ENCODE measurements at places on chromosomes 2 and 18.

DNA sequence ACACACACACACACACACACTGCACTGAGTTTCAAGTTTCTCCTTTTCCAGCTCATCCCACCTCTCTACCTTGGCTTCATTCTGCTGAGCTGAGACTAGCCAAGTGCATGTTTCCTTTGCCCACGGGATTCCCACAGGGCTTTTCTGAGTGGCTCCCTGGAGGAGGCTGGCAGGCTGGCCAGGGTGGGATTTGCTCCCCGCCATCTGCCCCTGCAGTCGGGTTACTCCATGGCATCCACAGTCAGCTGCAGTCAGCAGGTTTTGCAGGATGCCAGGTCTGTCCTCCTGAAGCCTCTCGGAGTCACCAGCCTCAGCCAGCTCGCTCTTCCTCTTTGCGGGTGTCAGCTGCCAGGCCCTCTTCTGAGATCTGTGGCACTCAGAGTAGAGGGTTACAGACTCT is 783.7 kb upstream of the SOX11 start:
- no peak for DNase-seq

GRCh38 chr2:85318222-85319074 is 9.3 kb downstream of the TGOLN2 start:
- no peak for DNase-seq

GRCh38 chr2:230650585-230651137 is 62.0 kb upstream of the CAB39 start:
- no peak for DNase-seq

GRCh38 chr2:206001912-206002311 is 84.1 kb downstream of the INO80D start:
- DNase-seq: no peak

DNA sequence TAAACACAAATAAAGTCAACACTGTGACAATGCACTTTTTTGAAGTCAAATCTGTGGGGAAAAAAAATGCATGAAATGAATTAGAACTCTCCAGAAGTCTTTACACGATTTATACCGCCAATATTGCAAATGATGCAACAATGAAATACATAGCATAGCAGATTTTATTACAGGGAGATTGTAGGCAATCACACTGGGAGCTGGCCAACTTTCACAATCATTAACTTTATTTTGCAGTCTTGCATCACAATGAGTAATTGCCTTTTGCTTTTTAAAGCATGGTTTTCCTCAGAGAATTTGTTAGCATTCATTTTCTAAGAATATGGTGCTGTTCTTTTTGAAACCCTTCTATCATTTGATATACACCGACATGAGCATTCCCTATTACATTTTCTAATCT is 366.4 kb upstream of the FSIP2 start:
- DNase-seq: no peak

GRCh38 chr2:2237563-2237962 is 93.5 kb downstream of the MYT1L start:
- DNase-seq: no peak

- DNase-seq: no peak
These were observed 1528.2 kb upstream of the ZEB2 start for GRCh38 chr2:146048141-146048540.

- no peak for DNase-seq
These were observed 5.1 kb downstream of the NOL4 start for GRCh38 chr18:34219651-34220050.

GRCh38 chr2:230455005-230455684 is 39.1 kb downstream of the SP100 start:
- no peak for DNase-seq

DNA sequence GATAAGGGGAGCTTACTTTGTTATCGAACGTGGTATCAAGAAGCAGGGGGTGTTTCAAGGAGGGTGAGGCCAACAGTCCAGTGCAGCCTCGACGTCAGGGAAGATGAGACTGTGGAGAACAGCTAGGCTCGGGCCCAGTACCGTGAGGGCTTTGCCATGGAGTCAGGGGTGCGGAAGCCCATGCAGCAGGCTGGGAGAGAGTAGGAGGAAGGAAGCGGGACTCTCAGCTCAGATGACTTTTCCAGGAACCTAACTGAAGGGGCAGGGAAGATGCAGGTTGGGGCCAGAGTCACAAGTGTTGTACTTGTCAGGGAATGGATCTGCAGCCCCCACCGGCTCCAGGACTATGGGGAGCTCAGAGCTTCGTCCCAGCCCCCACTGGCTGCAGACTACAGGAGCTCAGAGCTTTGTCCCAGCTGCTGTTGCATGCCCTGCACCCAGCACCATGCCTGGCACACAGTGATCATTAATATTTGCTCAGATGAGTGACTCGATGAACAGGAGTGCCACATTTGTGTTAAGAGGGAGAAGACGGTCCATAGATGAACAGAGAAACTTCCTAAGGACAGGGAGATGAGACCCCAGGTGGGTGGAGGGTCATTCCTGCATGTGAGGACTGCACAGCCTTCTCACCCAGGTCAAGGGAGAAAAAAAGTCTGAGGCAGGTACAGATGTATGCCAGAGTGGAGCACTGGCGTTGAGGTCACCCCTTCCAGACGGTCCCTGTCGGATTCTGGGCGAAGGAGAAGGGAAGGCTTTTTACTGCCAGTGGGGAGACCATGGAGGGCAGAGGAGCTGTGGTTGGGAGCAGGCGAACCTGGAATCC is 36.4 kb downstream of the PTGR3 start:
- no peak for DNase-seq

GRCh38 chr18:51614033-51614432 is 416.6 kb upstream of the MEX3C start:
- DNase-seq: no peak

GRCh38 chr2:60822987-60823386 is 58.4 kb upstream of the REL start:
- DNase-seq: no peak

DNA sequence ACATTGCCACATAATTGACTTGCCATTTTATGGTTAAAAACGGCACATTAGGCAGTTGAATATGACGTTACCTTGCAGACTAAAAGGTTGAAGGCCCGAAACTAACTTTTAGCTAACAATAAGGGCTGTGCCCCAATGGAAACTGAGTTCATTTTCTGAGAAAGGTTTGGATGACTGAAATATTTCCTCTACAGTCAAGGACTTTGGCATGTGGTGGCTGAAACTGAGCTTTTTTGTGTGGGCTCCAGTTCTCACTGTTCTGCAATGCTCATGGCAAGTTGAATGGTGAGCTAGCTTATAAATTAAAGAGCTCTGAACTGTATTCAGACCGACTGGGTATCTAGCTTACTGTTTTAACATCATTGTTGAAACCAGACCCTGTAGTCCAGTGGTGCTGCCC is 23.8 kb upstream of the TXNDC2 start:
- no peak for DNase-seq

GRCh38 chr2:127864877-127865276 is 6.9 kb upstream of the POLR2D start:
- no peak for DNase-seq

DNA sequence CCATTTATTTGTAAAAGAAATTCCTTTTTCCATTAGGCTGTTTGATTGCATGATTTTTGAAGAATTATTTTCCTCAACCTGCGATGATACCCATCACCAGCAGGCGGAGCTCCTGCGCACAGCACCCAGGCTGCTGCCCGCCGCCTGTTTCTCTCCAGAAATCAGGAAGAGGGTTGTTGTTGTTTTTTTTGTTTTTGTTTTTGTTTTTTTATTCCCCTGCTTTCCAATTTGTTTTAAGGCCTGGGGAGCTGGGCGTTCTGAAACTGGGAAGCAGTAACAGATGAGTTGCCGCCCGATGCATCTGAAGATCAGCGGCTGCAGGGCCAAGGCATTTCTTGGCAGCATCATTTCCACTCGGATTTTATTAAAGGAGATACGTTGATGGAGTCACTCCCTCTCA is 132.1 kb downstream of the MBP start:
- DNase-seq: peak; percentile 36

DNA sequence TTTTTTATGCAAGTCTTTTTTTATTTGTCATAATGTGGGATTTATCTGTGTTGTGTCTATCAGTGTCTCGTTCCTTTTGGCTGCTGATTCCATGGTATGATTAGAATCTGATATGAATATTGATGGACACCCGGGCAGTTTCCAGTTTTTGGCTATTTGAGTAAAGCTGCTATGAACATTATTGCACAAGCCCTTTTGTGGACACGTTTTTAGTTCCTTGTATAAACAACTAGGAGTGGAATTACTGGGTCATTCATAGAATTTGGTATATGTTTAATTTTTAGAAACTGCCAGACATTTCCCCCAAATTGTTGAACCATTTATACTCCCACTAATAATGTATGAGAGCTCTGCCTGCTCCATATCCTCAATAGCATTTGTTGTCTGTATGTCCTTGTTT is 26.6 kb downstream of the HK2 start:
- no peak for DNase-seq

- DNase-seq: peak; percentile 12
These were observed 82.0 kb upstream of the SLC66A3 start for GRCh38 chr2:11073251-11073650.

GRCh38 chr18:72742002-72742401 is 125.8 kb downstream of the NETO1 start:
- no peak for DNase-seq

DNA sequence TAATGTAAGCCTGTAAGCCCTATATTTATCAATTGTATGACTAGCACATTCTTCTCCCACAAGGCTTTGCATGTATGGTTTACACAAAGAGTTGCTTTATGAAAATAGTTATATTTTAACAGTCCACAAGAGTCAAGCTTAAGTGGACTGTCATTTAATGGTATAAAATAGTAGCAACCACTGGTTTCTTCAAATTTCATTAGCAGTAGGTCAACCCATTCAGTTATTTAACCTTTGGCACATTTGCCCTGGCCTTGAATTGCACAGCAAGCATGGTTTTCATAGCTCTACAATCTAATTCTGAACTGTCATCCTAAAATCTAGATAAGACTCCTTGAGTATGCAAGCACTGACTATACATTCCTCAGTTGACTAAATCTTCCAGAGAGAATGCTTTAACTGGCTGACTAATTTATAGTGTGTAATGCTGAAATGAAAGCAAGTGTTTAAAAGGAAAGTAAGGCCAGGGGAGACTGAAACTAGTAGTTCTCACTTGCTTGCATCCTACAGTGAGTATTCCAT is 1.8 kb downstream of the DPP4 start:
- DNase-seq: no peak

- no peak for DNase-seq
These were observed 480.5 kb upstream of the ZEB2 start for GRCh38 chr2:145000376-145000775.

DNA sequence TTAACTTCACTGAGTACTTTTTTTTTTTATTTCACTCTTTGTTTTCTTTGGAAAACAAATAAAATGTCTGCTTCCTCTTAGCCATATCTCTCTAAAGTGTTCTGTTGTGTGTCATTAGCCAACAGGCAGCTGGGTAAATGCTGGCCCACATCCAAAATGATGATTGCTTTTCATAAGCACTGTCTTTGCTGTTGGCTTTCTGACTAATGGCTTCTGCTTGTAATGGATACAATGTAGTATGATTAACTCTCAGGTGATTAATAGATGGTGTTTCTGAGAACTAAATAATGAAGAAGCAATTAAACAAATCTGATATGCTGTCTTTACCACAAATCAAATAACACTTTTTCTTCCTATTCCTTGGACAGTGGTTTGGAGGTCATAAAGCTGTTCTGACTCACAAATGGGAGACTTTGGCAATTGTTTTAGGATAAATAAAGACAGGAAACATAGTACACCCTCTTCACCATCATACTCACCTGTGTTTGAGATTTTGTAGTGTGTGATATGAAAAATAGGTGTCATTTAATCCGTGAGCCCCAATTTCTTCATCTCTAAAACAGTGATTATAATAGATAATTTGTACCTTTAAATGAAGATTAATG is 888.4 kb downstream of the TSN start:
- no peak for DNase-seq

GRCh38 chr2:54665436-54665856 is 58.0 kb upstream of the EML6 start:
- peak; percentile 59 for DNase-seq

- no peak for DNase-seq
These were observed 110.5 kb downstream of the ESCO1 start for GRCh38 chr18:21489919-21490495.

DNA sequence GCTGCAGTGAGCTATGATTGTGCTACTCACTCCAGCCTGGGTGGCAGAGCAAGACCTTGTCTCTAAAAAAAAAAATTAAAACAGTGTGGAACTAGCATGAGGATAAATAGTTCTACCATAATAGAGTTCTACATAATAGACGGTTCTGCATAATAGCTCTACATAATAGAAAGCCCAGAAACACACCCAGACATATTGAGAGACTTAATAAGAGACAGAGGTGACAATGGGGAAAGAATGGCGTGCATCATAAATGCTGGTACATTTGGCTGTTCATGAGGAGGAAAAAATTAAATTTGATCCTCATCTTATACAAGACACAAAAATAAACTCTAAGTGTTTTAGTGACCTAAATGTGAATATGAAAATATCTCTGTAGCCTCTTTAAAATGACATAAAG is 58.5 kb downstream of the PTRHD1 start:
- no peak for DNase-seq

GRCh38 chr2:74815941-74816340 is 18.0 kb upstream of the HK2 start:
- DNase-seq: no peak

GRCh38 chr2:4745056-4745991 is 946.9 kb upstream of the SOX11 start:
- no peak for DNase-seq

GRCh38 chr2:18078216-18078615 is 199.7 kb downstream of the KCNS3 start:
- no peak for DNase-seq

GRCh38 chr2:18684206-18685038 is 95.1 kb upstream of the NT5C1B start:
- DNase-seq: no peak

- DNase-seq: no peak
These were observed 8.7 kb downstream of the SMAD7 start for GRCh38 chr18:48942086-48942485.

GRCh38 chr18:77894060-77894459 is 644.4 kb downstream of the GALR1 start:
- no peak for DNase-seq

DNA sequence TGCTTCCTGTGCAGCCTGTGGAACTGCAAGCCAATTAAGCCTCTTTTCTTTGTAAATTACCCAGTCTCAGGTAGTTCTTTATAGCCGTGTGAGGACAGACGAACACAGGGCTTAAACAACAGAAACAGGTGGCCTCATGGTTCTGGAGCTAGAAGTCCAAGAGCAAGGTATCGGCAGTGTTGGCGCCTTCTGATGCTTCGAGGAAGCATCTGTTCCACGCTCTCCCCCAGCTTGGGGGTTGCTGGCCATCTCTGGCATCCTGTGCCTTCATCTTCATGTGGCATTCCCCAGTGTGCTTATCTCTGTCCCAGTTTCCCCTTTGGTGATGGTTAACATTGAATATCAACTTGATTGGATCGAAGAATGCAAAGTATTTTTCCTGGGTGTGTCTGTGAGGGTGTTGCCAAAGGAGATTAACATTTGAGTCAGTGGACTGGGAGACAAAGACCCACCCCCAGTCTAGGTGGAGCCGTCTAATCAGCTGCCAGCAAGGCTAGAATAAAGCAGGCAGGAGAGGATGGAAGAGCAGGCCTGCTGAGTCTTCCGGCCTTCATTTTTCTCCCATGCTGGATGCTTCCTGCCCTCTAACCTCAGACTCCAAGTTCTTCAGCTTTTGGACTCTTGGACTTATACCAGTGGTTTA is 287.6 kb downstream of the PHLPP1 start:
- DNase-seq: no peak
